ENCODE measurements at places on chromosomes 7 and 10.

DNA sequence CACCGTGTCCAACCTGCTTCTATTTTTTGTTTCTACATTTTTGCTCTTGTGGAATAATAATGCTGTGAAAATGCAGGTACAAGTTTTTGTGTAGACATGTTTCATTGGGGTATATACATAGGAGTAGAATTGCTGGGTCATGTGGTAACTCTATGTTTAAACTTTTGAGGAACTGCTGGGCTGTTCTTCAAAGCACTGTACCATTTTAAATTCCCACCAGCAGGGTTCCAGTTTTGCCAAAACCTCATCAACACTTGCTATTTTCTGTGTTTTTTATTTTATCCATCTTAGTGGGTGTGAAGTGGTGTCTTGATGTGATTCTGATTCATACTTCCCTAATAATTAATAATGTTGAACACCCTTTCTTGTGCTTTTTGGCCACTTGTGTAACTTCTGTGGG lies 138.6 kb downstream of the RGS10 start:
- no peak for DNase-seq

- no peak for DNase-seq
Observed at GRCh38 chr10:124886610-124887009, 55.3 kb upstream of the ZRANB1 start.

DNA sequence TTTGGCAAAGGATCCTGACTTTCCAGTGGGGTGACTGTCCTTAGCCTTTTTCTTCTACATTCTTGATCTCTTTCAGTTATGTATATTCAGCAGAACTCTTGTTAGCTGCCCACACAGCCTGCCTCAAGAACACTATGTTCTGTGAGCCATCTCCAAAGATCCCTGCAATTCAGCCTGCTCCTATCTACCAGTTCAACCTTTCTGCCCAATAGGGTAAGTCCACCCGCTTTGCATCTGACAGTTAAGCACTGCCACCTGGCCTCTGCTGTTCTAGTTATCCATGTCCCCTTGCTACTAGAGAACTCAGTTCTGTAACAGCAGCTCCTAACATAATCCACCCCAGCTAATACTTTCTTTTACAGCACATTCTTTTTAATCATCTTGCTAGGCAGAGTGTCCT lies 13.5 kb downstream of the OR9A2 start:
- DNase-seq = no peak

DNA sequence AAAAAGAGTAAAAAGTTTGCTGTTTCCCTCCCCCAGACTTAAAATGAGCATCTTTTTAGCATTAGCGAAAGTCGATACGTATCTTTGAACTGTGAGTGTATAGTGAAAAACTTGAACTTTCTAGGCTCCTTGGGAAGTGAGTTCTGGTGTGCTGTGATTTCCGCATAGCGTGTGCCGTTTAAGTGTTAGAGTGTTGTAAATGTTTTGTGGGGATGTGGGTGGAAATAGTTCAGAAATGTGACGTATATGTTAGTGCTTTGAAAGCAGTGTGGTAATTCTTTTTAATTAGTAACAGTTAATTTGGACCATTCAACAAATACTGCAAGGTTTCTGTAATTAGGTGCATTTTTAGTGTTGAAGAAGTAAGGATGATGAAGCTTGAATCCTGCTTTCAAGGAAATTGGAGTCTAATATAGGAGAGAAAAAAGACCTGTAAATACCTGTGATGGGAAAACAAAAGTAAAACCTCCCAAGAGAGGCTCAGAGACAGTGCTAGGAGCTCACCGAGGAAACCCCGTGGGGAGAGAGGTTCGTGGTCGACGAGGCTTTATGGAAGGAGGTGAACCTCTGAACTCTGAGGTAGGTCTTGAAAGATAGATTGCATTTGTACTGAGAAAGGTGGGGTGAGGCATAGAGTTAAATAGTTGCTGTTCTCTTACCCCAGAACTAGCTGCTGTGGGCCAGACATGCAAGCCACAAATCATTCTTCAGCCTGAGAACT lies 40.8 kb downstream of the RBM33 start:
- no peak for DNase-seq

DNA sequence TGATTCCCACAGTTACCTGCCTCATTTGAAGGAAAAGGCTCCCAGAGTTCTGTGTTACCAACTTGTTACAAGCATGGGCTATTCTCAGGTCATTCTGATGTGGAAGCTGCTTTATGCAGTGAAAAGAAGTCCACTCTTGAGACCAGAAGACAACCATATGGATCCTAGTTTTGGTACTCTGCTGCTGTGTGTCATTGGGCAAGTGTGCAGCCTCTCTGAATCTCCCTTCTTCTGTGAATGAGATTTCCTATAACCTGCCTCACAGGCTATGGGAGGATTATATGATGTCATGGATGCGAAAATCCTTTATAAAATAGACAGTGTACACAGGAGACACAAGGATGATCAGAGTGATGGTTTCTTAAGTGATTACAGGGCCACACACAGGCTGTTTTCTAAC lies 166.1 kb downstream of the ARID5B start:
- no peak for DNase-seq

DNA sequence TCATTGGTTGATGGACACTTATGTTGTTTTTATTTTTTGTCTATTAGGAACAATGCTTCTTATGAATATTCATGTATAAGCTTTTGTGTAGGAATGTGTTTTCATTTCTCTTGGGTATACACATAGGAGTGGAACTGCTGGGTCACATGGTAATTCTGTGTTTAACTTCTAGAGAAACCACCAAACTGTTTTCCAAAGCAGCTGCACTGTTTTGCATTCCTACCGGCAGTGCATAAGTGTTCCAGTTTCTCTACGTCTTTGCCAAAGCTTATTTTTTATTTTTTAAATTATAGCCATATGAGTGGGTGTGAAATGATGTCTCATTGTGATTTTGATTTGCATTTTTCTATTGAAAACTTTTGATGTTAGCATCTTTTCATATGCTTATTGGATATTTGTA lies 51.3 kb downstream of the ADK start:
- no peak for DNase-seq

DNA sequence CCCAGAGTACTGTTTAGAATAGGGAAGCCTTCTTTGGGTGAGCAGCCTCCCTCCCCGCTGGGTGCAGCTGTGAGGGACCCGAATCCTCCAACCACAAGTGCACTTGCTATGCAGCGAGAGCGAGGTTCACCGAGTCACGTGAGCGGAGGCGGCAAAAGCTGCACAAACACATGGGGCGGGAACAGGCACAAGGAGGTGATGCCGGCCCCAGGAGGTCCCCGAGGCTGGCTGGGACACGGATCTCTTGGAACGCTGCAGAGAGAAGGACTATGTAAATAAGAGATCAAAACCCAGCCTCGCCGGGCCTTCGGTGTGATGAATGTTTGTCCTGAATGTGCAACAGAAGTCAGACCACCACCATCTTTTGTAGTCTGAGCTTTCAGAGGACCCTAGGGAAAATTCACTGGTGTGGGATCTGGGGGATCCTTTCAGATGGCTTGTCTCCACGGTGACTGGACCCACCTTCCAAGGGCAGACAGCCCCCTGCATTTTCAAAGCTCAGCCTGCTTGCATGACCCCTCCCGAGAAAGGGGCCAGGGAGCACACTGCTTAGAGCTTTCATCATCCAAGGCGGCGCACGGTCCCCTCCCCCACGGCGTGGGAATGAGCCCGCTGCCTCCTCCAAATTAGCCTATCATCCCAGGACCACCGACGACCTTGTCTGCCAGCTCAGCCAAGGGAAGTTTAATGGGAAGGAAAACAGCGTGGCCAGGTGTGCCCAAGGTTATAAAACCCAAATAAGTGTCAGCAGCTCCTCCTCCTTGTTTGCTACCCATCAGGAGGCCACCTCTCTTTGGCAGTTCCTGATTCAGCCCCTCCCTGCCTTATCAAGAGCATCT lies 327.7 kb downstream of the CXCL12 start:
- DNase-seq = no peak

GRCh38 chr7:104371216-104371979 lies 43.0 kb downstream of the LHFPL3 start:
- no peak for DNase-seq

- no peak for DNase-seq
Observed at GRCh38 chr10:113576852-113577251, 24.0 kb downstream of the HABP2 start.

- DNase-seq = no peak
Observed at GRCh38 chr10:127890832-127891334, 1.9 kb downstream of the CLRN3 start.

- no peak for DNase-seq
Observed at GRCh38 chr10:86755454-86755739, 1.0 kb upstream of the BMPR1A start.

GRCh38 chr10:82148764-82149163 lies 273.8 kb downstream of the NRG3 start:
- no peak for DNase-seq

DNA sequence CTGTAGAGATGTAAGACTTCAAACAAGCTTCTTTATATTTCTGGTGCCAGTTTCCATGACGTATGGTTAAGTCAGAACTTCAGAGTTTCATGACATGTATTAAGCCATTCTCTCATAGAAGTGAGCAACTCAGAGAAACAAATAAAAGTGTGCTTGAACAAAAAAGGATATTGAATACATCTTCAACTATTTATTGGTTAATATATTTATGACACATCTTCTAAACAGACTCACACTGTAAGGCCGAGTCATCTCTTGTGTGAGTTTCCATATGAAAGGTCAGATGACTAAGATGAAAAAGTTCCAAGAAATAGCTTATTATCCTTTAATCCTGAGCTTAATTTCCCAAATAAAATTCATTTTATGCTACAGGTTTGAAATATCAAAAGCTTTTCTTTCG lies 105.5 kb upstream of the CSTF2T start:
- DNase-seq = no peak

DNA sequence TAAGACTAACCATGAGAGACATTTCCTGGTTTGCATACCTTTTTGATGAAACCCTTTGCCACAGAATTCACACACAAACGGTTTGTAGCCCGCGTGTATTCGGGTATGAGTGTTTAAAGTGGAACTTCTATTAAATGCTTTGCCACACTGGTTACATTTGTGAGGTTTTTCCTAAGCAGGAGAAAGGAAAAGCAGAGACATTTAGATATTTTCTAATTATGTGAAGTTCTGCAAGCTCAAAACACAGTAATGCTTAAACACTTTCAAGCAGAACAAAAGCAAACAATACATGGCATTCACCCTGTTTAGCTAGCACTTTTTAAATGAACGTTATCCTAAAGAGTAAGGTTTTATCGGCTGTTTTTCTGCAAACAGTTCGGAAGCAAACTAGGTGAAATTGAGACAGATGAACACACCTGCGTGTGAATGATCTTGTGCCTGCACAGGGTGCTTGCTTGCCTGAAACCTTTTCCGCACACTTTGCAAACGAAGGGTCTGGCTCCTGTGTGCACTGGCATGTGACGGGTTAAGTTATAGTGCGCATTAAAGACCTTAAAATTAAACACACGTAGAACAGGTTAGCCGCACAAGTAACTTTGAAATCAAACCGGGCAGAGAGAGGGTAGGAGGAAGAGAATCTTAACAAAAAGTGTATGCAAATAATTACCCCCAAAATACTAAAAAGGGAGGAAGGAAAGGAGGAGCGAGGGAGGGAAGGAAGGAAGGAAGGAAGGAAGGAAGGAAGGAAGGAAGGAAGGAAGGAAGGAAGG lies 1.6 kb downstream of the FEZF1 start:
- DNase-seq = no peak

DNA sequence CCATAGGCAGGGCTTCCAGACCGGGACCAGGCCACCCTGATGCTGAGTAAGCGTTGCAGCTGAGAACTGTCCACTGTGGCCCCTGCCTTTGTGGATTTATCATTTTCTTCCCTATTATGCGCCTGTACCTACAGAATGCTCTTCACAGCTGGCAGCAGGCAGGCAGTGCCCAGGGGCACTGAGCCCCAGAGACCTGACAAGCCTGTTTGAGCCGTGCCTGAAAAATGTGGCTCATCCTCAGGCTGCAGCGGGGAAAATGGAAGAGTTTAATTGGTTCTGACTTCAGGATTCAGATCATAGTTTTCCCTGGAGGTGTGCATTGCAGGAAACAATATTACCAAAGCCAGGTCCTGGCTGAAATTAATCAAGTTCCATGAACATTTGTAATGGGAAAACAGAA lies 200.2 kb downstream of the ZNF438 start:
- no peak for DNase-seq

- DNase-seq = no peak
Observed at GRCh38 chr10:80064120-80064886, 14.2 kb upstream of the TMEM254 start.

- DNase-seq = no peak
Observed at GRCh38 chr10:55500931-55501559, 700.0 kb upstream of the PCDH15 start.

DNA sequence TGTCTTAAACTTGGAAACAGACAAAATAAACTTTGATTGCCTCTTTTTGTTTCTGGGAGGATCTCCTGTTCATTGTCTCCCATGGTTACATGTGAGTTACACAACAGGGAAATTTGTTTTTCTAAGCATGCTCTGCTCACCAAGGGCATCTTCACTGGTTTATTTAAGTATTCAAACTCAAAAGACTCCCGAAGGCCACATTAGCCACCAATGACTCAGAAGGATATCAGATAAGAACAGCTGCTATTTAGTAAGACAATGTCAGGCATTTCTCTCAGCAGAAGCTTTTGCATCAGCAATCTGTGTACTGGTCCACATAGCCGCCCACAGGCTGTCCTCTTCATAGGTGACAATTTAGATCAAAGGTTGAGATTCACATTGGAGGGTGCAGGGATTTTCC lies 19.3 kb downstream of the OR6B1 start:
- no peak for DNase-seq

GRCh38 chr7:84492098-84493034 lies 297.8 kb upstream of the SEMA3A start:
- DNase-seq = no peak

GRCh38 chr7:35691827-35692307 lies 3.1 kb downstream of the HERPUD2 start:
- DNase-seq = peak; percentile 61

DNA sequence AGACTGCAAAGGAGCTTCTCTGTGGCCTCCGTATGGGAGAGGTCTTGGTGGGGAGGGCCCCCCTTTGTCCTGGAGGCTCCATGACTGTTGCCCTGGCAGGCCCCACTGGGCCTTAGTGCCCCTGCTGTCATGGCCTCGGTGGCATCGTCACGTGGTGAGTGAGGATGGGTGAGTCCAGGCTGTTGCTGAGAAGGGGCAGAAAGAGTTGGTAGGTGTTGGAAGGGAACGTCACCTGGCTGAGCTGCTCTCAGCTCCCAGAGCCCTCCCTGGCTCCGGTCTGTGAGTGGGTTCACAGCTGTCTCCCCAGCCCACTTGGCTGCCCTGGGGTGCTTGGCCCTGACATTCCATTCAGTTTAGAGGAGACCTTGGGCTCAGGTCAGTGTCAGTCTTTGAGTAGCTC lies 16.1 kb downstream of the SFRP5 start:
- DNase-seq = no peak

DNA sequence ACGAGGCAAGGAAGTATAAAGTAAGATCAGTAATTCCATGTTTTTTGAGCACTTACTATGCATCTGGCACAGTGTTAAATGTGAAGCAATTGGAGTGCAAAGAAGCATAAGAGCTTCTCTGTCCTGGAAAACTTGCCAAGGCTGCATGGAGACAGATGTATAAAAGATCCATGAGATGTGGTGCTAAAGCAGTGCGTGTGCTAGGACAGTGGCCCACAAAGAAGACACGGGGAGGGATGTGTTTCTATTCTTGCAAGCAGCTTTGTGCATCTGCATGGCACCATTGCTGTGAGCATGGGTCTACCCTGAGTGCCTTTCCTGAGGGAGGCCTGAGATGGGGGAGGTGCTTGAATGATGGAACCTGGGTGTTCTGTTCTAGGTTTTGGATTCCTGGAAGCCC lies 5.1 kb upstream of the CDHR3 start:
- no peak for DNase-seq
